NCI-H748 treated with DMSO at 0.1 percent for 48 hours (cell line): ENCODE measurements at places on chromosomes 1 and 21.
A peak's percentile ranks its signal among the peaks of the same experiment; 100 is the strongest.

- DNase-seq, result no peak
These were observed 64.1 kb downstream of the LRRC8D start for GRCh38 chr1:89884718-89885596.

DNA sequence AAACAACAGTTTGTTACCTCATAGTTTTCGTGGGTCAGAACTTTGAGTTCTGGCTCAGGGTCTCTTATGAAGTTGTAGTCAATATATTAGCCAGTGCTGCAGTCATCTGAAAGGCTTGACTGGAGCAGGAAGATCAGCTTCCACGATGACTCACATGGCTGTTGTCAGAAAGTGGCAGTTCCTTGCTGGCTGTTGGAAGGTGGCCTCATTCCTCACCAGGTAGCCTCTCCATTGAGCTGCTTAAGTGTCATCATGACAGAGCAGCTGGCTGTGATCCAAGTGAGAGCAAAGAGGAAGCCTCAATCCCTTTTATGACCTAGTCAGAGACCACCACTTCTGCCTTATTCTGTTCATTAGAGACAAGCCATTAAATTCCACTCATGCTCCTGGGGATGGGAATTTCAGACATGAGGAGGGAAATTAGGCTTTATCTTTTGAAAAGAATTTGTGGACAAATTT is 5.6 kb downstream of the OSBPL9 start:
- DNase-seq, result peak; percentile 72

GRCh38 chr21:44294391-44295162 is 5.3 kb upstream of the PFKL start:
- DNase-seq, result no peak

GRCh38 chr1:214155987-214156625 is 124.9 kb upstream of the SMYD2 start:
- DNase-seq, result no peak

DNA sequence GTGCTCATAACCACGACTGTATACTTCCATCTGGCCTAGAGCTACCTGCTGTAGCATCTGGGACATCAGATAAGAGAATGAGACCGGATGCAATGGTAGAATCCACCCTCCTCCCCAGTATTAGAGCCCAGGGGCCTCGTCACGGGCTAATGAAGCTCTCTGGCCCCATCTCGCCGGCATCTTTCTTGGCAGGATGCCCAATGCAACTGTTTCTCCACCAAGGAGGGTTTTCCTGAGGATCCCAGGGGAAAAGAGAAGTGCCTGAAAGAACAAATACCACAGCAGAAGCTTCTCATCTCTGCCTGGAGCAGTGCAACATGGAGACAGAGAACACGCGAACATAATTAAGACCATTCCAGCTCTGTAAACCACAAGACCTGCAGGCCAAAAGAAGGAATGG is 80.0 kb downstream of the VWA5B1 start:
- no peak for DNase-seq

DNA sequence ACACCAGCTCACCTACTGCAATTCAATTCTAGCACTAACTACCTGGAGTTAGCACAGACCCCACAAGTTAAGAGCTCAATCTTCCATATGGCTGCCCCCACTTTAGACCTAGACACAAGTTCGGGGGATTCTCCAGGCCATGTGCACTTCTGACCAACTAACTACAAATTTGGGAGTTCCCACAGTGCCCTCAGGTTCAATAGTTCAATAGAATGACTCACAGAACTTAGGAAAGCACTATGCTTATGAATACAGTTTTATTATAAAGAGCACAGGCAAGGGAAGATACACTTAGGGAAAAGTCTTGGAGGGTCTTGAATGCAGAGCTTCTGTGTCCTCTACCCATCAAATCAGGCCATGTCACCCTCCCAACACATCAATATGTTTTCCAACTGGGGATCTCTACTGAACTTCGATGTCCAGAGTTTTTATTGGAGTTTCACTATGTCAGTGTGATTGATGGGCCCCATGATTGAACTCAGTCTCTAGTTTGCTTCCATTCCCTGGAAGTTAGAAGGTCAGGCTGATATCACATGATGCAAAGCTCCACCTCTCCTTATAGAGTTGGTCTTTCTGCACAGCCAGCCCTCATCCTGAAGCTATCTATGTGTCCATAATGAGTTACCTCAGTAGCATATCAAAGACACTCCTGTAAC is 46.1 kb downstream of the RAVER2 start:
- DNase-seq, result no peak

DNA sequence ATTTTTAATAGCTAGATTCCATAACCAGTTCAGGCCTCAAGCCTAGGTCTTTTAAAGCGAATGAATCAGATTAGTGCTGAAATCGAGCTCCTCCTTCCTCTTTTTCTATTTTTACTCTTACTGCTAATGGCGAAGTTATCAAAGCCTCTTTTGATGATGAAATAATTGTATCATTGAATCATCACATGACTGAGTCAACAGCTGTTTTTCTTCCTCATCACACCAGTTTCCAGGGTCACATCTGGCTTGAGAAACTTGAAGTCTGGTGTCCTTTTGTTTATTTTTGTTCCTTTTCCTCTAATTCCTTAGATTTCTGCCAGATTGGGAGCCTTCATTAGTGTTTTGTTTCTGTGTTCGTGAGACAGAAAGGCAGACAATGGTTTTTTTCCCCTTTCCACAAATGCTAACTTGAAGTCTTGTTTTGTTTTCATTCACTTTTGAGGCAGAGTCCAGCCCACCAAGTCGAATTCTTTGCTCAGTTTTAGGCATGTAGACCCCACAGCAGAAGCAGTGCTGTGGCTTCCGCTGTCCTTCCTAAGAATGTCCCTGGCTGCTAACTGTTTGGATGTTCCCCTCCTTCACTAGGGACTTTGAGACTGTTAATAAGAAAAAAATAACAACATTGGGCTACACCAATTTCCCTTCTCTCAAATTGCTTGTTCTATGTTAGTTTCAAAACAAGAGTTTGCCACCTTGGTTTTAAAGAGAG is 51.9 kb upstream of the FMOD start:
- DNase-seq, result no peak

GRCh38 chr1:165426745-165427144 is 18.2 kb downstream of the RXRG start:
- DNase-seq, result no peak

GRCh38 chr1:219917851-219918466 is 10.4 kb downstream of the SLC30A10 start:
- DNase-seq, result no peak

- DNase-seq, result no peak
These were observed 43.2 kb upstream of the PLA2G4A start for GRCh38 chr1:186785503-186785902.

- DNase-seq, result no peak
These were observed 143.2 kb downstream of the RASAL2 start for GRCh38 chr1:178237121-178237520.

DNA sequence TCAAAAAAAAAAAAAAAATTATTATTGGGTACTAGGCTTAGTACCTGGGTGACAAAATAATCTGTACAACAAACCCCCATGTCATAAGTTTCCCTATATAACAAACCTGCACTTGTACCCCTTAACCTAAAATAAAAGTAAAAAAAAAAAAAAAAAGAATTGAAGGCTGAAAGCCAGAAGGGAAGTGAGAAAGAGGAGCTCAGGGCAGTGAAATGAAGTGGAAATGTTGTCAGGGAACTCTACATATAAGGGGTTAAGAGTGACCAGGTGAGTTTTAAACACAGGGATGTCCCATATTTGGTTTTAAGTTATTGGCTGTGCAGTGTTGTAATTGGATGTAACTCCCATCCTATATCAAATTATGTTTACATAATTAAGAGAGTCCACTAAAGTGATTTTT is 85.7 kb upstream of the ABCD3 start:
- peak; percentile 52 for DNase-seq

- no peak for DNase-seq
These were observed 15.4 kb downstream of the FLG2 start for GRCh38 chr1:152344438-152344837.

- DNase-seq, result no peak
These were observed 13.8 kb downstream of the GPATCH2 start for GRCh38 chr1:217617126-217617525.

DNA sequence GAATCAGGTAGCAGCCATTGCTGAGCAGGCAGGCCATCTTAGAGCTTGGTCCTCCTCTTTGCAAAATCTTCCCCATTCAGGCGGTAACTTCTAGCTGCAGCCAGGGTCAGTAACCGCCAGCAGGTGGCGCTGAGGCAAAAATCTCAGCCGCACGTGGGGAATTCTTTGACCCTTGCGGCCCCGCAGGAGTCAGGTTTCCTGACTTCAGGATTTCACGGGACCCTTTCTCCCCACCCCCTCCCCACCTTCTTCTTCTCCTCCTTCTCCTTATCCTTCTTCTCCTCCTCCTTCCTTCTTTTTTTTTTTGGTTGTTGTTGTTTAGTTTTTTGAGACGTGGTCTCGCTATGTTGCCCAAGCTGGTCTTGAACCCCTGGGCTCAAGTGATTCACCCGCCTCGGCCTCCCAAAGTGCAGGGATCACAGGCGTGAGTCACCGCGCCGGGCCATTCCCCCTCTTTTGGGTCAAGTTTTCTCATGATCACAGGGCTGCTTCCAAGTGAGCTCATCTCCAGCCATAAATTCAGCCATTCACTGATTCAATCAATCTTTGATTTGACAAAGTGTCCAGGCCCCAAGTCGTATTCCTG is 33.4 kb upstream of the TENT5B start:
- no peak for DNase-seq

GRCh38 chr1:68796888-68797287 is 300.0 kb upstream of the DEPDC1 start:
- no peak for DNase-seq

GRCh38 chr1:56436296-56436695 is 143.1 kb downstream of the PLPP3 start:
- DNase-seq, result no peak

- DNase-seq, result no peak
These were observed 351.9 kb downstream of the S1PR1 start for GRCh38 chr1:101588677-101589076.

- DNase-seq, result no peak
These were observed 176.9 kb upstream of the CAMK1G start for GRCh38 chr1:209406595-209406994.

- no peak for DNase-seq
These were observed 18.9 kb downstream of the KPNA6 start for GRCh38 chr1:32126770-32127169.

DNA sequence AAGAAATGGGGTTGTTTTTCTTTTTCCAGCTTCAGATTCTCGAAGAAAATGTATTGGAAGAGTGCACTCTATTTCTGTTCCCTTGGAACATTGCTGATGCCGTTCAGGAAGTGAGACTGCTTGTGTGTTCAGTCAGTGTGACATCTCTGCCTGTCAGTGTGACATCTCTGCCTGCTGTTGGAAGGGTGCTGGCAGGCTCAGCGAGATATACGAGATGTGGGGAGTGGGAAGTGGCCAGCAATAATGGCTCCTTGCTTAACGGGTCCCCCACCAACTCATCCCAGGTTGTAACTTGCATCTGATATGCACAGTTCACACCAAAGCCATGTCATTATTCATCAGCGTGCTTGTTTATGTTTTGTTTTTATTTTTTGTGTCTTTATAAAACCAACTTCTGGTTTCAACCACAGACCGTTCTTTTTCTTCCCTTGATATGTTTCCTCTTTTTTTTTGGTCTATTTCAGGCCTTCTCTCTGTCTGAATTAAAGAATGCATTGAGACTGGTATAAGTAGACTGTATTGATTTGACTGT is 145.4 kb downstream of the GALNT2 start:
- DNase-seq, result no peak
